ENCODE measurements at places on chromosomes 3 and 15.

- DNase-seq: no peak
These were observed 37.0 kb downstream of the PARP16 start for GRCh38 chr15:65249641-65250040.

DNA sequence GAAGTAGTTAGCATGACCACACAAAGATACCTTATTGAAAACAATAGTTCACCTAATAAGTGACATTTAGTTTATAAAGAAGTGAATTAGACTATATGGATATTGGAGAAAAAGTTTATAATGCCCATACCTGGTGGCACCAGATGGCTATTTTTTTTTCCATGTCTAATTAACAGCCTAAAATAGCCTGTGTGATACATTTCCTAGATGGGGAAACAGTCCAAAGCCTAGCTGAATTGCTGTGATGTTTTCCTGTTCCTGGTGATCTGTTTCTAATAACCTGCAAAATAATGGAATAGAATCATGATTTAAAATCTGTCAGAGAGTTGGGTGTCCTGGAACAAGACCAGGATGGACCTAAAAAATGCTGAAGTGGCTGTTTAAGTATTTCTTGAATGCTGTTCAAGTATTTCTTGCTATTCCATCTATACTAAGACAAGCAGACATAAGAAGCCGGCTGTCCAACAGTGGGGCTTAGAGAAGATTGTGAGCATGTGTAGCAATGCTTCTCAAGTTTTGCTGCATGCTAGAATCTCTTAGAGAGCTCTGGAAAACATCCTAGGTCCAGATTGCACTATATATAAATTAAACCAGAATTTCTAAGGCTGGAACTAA, 31.3 kb downstream of the LRRC3B start:
- no peak for DNase-seq

GRCh38 chr3:175338775-175339535, 479.8 kb downstream of the NAALADL2 start:
- DNase-seq: no peak

DNA sequence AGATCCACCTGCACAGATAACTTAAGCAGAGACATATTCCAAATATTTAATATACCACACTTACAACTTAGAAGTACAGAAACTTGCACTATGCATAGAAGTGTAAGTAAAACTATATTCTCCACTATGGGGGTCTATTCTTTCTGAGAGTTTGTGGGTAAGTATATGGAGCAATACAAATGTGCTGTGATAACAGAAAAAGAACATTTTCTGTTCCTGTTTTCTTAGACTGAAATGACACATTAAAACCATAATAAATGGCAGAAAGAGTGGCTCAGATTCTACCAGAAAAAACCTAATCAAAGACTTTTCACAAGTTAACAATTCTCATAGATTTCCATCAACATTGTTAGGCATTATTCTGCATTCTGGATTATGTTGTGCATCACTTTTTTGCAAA, 96.6 kb upstream of the WNT7A start:
- DNase-seq: no peak

- DNase-seq: no peak
These were observed 1144.2 kb downstream of the ROBO2 start for GRCh38 chr3:78183906-78184599.

- no peak for DNase-seq
These were observed 51.8 kb upstream of the B3GALNT1 start for GRCh38 chr3:161156936-161157335.

DNA sequence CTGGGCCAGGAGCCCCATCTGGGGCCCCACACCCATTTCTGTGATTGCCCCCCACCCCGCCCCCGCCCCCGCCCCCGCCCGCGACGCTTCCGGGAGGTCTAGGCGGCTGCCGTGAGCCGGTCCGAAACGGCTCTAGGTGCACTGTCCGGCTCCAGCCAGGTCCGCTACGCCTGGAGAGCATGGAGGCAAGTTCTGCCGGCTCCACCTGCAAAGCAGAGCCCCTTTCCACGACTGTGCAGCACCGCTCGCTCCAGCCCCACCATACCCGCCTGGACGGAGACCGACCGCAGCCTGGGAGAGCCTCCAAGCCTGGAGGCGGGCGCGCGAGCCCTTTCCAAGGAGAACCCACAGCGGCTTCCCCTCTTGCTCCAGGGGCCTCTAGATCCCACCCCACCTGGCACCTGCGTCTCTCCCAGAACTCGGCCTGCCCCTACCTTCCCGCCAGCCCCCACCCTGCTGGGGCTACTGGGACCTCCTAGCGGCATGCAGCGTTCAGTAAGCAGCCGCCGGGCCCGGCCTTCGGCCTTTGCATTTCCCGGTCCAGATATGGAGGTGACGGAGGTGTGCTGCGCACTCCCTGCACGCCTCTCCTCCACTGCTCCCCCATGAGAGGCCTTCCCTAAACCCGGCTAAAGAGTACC, 66.2 kb downstream of the KLF13 start:
- DNase-seq: no peak

- DNase-seq: no peak
These were observed 4.5 kb downstream of the SLC49A4 start for GRCh38 chr3:122799322-122799721.

DNA sequence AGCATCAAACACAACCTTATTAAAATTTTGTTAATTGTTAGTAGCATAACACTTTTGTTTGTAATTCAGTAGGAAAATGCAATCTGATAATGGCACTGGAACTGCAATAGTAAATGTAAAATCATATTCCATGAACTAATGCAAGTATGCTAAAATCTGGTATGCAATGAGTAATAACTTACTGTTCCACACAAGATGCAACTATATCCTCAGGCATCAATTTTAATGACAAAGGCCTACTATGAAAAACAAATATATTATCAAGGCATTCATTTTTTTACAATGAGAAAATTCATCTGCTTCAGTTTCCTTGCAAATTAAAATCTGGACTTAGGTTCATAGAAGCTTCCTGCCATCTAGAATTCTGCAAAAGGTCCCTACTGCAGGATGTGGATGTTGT, 1.4 kb upstream of the NSMCE3 start:
- DNase-seq: no peak

GRCh38 chr3:143830786-143831185, 17.5 kb downstream of the SLC9A9 start:
- no peak for DNase-seq

GRCh38 chr3:130527426-130527825, 10.4 kb downstream of the COL6A6 start:
- DNase-seq: no peak

DNA sequence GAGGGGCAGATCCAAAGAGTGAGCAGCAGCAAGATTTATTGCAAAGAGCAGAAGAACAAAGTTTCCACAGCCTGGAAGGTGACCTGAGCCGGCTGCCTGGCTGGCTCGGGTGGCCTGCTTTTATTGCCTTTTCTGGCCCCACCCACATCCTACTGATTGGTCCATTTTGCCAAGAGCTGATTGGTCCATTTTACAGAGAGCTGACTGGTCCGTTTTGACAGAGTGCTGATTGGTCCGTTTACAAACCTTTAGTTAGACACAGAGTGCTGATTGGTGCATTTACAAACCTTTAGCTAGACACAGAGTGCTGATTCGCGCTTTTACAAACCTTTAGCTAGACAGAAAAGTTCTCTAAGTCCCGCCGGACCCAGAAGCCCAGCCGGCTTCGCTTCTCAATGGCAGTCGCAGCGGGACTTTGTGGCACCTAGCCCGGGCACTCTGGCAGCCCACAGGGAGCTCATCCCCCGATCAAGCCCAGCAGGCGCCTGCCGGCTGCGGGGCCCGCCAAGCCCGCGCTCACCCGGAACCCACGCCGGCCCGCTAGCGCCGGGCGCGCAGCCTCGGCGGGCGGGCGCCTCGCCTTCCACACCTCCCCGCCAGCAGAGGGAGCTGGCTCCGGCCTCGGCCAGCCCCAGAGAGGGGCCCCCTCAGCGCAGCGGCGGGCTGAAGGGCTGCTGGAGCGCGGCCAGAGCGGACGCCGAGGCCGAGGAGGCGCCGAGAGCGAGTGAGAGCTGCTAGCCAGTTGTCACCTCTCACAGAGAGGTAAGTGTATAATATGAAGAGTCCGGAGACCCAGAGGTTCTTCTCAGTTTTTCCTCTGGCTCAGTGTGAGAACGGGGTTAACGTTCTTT, 339.2 kb downstream of the CHL1 start:
- no peak for DNase-seq

- DNase-seq: no peak
These were observed 13.7 kb downstream of the FOXB1 start for GRCh38 chr15:60017538-60018520.

GRCh38 chr3:36893826-36894225, 51.0 kb downstream of the TRANK1 start:
- DNase-seq: no peak

DNA sequence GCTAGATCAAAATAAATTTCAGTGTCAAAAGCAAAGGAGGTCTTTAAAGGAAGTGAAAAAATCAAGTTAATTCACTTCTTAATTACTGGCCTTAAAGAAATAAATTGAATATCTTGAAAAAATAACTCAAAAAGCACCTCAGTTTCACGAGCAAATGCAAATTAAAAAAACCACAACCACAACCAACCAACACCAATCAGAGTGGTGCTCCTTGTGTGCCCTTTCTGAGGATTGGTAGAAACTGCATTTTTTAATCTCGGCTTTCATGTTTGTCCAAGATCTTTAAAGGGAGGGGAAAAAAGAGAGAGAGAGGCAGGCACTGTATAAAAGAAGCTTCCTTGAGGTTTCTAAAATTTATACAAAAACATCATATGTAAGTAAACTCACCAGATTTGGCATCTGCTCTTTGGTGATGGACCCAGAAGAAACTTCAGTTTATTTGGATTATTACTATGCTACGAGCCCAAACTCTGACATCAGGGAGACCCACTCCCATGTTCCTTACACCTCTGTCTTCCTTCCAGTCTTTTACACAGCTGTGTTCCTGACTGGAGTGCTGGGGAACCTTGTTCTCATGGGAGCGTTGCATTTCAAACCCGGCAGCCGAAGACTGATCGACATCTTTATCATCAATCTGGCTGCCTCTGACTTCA, at the start of gene GPR15:
Gene GPR15 (plus strand): TSS at position 357 of the 653 bp plus-strand sequence. CDS start 56 bp downstream, at position 413.
- DNase-seq: no peak

DNA sequence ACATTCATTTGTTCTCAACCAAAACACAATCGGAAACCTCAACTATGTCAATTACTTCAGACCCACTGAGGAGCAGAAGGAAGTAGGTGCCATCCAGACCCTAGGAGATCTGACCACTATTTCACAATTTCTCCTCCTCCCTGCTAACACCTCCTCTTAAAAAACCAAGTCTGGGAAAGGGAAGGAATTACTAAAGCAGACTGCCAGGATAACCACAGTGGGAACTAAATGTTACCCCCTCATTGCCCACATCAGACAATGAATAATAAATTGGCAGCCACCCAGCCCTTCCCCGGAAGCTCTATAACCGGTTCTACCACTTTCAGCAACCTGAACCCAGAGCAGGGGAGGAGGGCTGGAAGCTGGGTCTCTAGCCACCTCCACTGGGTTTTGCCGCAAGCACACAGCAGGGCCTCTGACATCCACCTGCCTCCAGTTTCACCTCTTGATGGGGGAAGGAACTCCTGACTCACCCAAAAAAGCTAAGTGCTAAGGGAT, 17.6 kb downstream of the C15orf62 start:
- no peak for DNase-seq

GRCh38 chr3:11077466-11077865, 76.8 kb upstream of the HRH1 start:
- DNase-seq: no peak

- DNase-seq: no peak
These were observed 38.0 kb downstream of the STAC start for GRCh38 chr3:36418296-36418695.

GRCh38 chr15:66131200-66131599, 122.3 kb downstream of the MEGF11 start:
- no peak for DNase-seq

DNA sequence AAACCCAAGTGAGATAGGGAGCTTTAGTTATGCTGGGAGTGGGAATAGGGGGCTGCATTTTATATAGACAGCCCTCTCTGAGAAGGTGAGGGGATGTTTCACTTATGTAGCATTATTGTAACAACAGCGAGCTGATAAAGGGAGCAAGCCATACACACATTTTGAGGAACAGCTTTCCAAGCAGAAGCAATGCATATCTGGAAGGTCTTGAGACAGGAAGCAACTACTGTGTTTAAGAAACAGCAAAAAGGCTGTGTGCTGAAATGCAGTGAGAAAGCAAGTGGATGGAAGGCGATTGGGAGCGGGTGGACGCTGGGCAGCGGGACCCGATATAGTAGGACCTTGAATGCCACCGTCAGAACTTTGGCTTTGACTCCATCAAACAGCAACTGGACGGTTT, 155.9 kb upstream of the TBL1XR1 start:
- no peak for DNase-seq

DNA sequence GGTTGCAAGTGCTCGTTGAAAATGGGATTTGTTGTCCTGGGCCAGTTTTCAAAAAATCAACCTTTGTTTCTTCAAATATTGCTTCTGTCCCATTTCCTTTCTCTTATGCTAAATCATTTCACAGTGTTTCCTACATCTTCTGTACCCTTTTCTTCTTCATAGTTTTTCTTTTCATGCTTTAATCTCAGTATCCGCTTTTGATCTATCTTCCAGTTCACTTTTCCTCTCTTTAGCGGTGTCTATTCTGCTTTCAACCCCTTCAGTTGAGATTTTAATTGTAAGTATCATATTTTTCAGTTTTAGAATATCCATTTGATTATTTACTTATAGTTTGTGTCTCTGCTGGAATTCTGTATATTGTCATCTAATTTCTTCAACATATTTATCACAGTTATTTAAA, 311.7 kb upstream of the TPM1 start:
- DNase-seq: no peak

DNA sequence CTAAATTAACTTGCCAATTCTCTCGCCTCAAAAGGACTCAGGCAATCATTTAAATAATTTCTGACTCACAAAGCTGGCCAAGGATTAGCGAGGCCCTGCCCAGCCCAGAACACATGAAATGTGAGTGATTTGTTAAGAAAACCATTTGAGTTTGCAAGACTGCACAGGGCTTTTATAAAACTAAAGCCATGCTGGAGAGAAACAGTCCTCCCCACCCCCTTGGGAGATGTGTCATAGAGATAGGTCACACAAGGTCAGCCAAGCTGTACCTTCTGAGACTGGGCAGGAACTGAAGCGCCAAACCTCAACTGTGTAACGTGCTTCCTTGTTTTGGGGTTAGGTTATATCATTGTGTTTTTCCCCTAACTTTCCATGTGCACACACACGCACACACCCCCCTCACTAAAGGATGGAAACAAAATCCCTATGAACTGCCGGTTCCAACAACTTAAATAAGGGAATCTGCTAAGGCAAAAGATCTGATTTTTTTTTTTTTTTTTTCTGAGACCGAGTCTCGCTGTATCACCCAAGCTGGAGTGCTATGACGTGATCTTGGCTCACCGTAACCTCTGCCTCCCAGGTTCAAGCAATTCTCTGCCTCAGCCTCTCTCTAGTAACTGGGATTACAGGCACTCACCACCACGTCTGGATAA, 8.1 kb downstream of the SPATA12 start:
- no peak for DNase-seq

DNA sequence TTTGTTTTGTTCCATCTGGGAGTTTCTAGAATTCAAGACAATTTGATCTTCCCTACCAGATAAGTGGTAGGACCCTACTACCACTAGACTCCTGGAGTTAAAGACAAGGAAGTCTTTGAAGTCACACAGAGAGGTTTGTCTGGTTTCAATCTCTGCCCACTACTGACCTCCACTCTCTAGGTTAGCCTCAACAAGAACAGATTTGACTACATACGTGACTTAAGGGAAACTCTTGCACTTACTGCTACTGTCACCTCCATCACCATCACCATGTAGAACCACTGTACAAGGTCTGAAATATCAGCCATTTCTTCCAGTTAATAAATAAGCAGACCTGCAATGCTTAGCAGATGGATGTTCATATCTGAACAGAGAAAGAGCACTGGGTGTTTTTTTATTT, 148.3 kb upstream of the ARHGEF26 start:
- no peak for DNase-seq

All from activated T-cell treated with anti-CD3 and anti-CD28 coated beads for 1 hour (primary cell).